ENCODE measurements at places on chromosomes 2 and 18.
A peak's percentile ranks its signal among the peaks of the same experiment; 100 is the strongest.

DNA sequence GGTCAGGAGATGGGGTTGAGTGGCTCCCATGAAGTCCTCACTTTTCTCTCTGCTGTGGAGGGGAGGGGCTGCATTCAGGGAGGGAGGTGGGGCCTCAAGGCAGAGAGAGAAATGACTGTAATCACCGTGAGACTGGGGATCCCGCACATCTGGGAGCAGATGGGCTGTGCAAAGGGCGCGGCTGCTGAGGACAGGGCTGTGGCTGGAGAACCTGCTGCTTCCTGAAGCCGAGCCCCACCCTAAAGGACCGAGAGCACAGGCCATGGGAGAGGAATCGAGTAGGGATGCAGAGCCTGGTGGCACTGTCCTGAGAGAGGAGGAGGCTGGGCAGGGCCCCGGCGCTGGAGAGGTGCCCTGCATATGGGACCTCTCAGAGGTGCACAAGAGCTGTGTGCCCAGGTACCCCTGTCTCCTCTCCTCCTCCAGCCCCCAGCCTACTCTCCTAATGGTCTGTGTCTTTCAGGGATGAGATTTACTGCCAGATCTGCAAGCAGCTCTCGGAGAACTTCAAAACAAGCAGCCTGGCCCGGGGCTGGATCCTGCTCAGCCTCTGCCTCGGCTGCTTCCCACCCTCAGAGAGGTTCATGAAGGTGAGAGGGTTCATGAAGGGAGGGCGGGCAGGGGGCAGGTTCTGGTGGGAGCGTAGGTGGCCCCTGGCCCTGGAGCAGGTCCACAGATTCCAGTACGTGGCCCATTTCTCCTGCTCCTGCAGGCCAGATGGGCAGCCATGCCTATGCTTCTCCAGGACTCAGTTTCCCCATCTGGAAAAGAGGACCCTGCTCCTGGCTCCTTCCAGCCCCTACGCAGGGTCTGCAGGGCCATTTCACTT, 25.9 kb upstream of the GPR17 start:
- DNase-seq, result no peak

GRCh38 chr2:54999182-54999581, 51.1 kb downstream of the RTN4 start:
- DNase-seq, result peak; percentile 13

GRCh38 chr2:116095636-116096035, 1653.2 kb downstream of the DPP10 start:
- DNase-seq, result no peak

- peak; percentile 74 for DNase-seq
These were observed 96.8 kb upstream of the CDC42EP3 start for GRCh38 chr2:37767959-37768925.

- no peak for DNase-seq
These were observed 190.2 kb upstream of the LYPD1 start for GRCh38 chr2:132860220-132860619.

DNA sequence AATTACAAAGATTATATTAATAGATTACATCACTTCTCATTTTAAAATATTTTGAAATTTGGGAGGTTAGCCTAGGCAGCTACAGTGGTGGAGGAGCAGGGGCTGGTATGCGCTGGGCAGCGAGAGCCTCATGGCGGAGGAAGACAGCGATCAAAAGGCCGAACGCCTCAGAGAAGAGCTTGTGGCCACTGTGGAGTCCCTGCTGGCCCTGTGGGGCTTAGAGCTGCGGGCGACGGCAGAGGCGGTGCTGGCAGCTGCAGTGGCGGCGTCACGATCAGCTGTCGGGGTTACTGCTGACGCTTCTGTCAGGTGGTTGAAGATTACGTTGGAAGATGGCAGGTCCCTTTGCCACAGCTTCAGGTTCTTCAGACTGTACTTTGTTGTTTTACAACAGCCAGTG, 87.4 kb downstream of the ROCK2 start:
- DNase-seq, result no peak

- DNase-seq, result no peak
These were observed 494.9 kb upstream of the LRATD1 start for GRCh38 chr2:14137643-14138042.

DNA sequence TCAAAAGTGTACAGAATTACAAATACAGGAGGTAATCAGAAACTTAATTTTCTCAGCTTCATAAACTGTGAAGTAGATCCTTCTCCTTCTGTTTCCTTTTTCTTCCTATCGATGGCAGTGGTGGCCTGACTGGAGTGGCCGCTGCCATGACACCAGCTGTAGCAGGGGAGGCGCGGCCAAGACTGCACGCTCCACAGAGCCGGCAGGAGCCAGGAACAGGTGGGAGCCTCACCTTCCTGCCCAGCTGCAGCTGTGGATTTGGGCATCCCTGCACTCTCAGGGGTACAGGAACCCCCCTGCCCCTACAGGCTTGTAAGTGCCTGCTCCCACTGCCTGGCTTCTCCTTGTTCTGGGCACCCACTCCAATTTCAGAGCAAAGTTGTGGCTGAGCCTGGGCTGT, 76.1 kb downstream of the EPB41L3 start:
- no peak for DNase-seq

DNA sequence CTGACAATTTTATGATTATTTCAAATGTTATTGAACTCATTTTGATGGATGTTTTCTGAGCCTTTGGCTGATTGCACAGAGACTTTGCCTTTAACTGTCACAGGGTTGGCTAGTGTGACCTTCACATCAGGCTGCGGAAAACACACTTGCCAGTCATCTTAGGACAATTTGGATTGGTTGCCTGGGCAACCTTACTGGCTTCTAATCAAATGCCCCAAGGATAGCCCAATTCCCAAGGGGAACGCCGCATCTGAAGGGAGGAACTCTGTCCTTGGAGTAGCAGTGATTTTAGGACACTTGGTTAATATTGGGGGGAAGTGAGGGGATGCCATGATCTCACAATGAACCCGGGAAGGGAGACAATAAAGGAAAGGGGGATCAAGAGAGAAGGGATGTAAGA, 29.5 kb downstream of the OSBPL6 start:
- DNase-seq, result no peak

DNA sequence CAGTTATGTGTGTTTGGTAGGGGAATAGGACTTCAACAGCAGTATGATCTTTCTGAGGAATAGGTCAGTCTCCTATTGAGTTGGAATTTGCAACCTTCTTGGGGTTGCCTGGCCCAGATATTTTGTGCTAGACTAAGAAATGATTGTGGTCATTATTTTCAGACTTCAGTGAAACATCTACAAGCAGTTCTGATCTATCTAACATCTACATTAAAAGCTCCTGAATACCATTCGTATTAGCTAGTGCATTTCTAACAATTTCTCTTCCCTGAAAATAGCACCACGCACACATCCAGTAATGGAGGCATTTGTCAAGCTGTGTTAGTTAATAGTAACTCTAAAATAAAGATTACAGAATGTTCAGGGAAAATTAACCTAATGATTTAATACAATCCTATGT, 179.3 kb downstream of the FIGN start:
- no peak for DNase-seq

All from RWPE1 (cell line).